ENCODE measurements at places on chromosomes 7 and 10.

DNA sequence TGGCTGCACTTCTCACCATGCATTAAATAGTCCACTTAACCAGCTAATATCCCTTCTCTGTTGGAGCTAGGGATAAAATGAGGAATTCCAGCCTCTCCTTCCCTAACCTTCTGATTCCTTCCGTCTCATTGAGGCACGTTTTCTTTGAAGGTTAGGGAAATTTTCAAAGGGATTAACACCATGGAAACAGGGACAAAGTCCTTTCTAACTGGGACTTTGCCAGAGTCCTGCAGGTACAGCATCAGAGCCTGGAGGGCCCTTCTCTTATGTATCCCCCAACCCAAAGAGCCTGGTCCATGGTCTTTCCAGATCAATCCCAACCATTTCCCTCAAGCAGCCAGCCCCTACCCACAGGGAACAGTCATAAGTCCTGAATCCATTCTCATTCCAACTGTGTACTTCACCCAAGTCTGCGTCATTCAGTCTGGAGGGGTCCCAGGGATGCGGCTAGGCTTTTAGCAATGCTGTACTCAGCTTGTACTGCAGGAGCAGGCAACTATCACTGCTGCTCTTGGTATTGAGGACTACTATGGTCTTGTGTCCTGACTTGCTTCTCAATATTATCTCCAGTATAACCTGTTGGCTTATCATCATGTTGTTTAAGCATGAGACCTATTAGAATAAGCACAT, 34.6 kb upstream of the CROT start:
- DNase-seq: no peak

- DNase-seq: no peak
These were observed 365.9 kb downstream of the REEP3 start for GRCh38 chr10:63887023-63887589.

DNA sequence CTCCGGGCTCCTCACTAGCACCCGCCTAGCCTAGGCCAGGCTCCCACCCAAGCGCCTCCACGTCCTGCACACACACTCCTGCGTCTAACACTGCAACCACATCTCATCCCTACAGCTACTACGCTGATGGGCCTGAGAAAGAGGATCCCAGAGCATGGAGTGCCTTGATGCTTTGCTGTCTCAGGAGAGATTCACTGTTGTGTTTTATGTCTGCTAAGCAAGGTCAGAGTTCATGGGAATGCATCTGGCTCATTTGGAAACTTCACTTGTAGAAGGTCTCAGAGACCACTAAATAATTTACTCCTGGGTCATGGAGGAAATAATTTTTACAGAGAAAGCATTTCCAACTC, 88.7 kb downstream of the SLIT1 start:
- no peak for DNase-seq

DNA sequence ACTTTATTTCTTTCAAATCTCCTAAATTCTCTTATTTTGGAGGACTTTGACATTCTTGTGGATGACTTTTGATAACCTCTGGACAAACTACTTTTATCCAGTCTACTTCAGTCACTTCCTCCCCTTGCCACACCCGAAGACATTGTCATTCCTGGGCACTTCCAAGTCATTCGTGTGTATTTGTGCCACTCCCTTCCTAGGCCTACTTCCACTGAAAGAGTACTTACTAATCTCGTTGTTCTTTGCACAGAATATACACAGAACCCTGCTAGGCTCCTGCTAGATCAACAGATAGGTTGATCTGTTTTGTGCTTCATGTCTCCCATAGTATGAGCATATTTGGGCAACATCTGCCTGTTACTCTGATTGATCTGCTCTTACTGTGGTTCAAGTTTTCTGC, 355.4 kb downstream of the HGF start:
- no peak for DNase-seq

DNA sequence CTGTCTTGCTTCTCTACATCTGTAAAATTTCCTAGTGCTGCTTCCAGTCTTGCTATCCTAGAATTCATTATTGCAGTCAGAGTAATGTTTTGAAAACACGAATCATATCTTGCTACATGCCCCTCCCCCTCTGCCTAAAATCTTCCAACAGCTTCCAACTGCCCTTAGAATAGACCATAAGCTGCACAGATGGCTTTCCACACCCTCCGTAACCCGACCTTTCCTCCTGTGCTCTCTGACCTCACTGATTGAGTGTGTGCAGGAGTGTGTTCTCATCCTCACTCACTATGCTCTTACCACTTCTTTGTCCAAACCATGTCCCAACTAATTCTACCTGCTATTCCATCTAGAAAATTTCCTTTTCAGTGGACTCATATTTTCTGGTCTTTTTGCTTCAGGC, 121.2 kb upstream of the ANKRD1 start:
- DNase-seq: no peak

DNA sequence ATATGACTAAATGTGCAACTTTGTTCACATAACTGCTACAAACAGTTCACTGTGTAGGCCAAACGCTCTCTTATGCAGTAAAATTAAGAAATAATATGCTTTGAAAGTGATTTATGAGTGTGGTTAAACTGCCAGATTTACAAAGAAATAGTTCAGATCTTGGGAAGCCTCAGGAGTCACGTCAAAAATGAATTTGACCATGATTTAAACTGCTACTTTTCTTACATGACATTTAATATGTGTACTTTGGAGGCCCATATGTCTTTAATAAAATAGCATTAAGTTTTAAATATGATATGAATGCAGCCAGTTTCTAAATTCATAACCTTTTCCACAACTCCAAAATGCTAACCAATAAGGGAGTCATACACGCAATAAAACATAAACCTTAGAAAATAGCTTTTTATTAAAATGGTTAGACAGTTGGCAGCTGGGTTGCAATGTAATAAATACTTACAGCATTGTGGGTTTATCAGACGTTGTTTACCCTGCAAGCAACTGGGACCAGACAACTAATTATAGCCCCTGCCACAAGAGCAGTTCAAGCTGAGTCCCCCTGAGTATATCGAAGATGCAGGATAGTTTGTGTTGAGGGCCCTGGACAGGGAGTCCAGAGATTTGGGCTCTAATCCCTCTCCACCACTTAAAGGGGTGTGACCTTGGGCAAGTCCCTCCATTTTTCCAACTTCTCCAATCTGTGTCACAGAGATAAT, 640.4 kb downstream of the LRMDA start:
- no peak for DNase-seq

- peak; percentile 67 for DNase-seq
These were observed 31.3 kb upstream of the SMC3 start for GRCh38 chr10:110535958-110536891.

DNA sequence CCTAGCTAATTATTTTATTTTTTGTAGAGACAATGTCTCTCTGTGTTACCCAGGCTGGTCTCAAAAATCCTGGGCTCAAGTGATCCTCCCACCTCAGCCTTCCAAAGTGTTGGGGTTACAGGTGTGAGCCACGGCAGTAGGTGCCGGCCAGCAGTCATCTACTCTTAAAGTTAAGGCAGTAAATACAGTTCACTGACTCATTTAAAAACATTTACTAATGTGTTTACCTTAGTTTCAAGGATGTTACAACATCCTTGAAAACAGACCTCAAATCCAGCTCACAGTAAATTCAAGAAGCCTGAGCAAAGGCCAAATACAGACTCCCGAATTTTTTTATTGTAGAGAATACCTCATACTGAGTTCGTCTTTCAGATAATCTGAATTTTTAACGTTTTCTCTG, 29.6 kb upstream of the ABCB4 start:
- no peak for DNase-seq

GRCh38 chr7:127404286-127405072, 12.0 kb upstream of the ZNF800 start:
- DNase-seq: no peak

DNA sequence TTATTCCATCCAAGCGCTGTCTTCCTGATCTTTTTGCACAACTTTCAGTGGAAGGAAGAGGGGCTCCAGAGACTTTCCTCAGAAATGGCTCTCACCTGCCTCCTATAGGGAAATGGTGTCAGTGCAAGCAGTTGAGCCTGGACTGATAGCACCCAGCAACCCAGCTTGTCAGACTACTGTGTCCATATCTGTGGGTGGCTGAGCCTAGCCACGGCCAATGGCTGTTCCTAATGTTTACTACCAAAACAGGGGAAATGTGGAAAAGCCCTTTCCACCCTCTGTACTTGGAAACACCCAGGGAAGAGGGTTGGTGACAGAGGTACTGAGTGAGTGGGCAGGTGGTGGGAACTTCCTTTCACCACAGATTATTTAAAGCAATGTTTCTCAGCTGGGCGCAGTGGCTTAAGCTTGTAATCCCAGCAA, 4.3 kb upstream of the YKT6 start:
- peak; percentile 29 for DNase-seq

- peak; percentile 7 for DNase-seq
These were observed 4.1 kb upstream of the NT5C2 start for GRCh38 chr10:103197174-103197573.

DNA sequence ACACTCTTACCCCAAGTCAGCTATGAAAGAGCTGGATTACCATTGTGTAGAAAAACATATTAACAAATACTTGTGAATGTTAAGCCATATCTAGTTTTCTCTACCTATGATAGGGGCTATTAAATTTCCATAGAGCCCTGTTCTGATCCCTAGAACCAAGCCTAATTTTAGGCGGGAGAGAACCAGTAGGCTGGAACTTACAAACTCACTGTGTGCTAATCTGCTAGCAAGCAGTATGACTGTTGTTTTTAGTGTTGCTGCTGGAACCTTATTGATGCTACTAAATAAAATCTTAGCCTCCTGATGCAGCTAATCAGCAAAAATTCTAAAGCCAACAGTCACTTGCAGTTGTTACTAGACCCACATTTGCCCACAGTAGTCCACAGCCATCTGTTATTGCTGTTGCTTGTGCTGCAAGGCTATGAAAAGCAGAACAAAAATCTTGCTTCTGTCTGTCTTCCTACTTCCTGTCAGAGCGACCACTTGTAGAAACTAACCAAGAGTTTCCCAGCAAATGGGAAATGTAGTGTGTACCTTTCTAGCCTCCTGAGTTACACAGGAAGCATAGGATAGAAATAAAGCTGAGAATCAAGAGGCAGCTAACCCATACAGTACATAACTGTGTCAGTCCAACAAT, 368.4 kb downstream of the ARL4A start:
- no peak for DNase-seq

- DNase-seq: no peak
These were observed 9.9 kb downstream of the TTYH3 start for GRCh38 chr7:2641406-2642393.

DNA sequence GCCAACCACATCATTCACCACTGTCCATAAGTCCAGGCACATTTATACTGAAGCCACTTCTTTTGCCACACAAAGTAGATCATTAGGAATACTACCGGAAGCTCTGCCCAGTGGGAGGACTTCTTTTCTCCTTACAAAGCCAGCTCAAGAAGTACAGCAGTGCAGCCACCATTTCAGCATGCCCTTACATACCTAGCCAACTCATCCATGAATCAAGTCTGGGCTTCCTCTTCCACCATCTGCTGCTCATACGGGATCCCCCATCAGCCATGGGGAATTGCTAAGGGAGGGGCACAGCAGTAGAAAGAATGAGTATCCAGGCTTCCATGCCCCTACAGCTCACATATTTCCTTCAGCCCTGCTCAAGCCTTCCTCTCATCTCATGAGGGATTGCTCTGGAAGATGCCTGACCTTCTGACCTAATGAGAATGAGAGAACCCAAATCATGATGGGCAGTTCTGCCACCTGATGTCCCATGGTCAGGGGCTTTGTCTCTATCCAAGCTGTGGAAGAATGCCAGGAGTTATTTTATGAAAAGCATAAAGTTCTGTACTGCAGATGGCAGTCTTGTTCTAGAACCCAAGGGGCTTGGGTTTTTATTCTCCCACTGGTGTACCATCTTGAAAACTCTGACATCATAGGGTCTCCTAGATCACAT, 39.5 kb downstream of the ACSM6 start:
- DNase-seq: no peak

DNA sequence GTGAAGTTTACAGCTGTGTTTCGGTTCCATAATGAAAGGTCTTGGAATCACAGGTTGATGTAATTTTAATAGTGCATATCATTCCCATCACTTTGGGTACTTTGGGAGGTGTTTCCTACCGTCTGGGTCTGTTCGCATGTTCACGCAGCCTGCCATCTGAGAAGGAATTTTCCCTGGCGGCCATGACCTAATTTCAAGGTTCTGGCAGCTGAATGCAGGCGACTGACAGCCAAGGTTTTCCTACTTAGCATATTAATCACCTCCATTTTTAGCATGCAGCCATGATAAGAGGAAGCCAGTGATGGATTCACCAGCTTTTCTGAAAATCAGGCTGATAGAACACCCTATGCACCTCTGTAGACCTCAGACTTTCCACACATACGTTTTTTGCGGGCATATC, 319.1 kb upstream of the TMEM229A start:
- no peak for DNase-seq

DNA sequence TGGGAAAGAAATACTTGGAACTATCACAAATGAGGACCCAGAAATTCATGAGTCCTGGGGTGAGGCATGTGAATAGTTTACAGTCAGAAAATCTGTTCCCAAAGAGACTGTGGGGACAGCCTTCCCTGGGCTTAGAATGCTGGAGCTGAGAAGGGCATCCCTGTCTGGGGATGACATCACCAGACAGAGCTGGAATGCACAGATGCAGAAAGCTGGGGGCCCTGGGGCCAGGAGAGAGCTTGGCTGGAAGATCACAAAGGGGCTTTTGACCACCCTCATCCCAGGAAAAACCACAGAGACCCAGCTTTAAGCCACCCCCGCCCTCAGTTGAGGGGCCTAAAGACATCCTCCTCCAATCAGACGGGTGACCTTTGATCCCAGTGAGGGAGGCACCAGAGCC, 264.5 kb downstream of the PLXNA4 start:
- DNase-seq: no peak

DNA sequence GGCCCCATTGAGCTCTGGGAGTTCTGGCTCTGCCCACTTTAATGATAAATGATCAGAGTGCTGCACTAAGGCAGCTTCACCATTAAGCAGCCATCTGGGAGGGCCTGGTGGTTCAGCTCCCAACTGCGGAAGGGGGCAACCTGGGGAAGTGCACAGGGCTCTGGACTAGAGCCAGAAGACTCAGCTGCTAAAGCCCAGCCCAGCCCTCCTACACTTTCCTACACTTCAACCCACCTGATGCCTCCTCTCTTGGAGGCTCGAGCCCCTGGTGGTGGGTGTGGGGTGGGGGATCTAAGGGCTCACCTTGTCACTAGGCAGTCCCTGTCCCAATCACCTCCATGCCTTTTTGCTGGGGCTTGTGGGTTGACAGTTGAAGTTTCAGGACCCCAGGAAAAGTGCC, 60.6 kb upstream of the ANTXRL start:
- DNase-seq: no peak

- no peak for DNase-seq
These were observed 1035.5 kb downstream of the LRMDA start for GRCh38 chr10:76466836-76467503.

- no peak for DNase-seq
These were observed 67.3 kb downstream of the ST7 start for GRCh38 chr7:117020591-117020973.

- DNase-seq: no peak
These were observed 14.6 kb upstream of the ZEB1 start for GRCh38 chr10:31304291-31304970.

GRCh38 chr10:62016623-62017490, 115.4 kb downstream of the ARID5B start:
- DNase-seq: no peak

- DNase-seq: no peak
These were observed 19.9 kb downstream of the CPA1 start for GRCh38 chr7:130400120-130400572.

GRCh38 chr7:6446838-6447580, 745 bp downstream of the DAGLB start:
- DNase-seq: peak; percentile 28

- no peak for DNase-seq
These were observed 17.5 kb downstream of the KIAA1549 start for GRCh38 chr7:138963675-138964074.

All from CD4-positive, alpha-beta T cell treated with Interleukin-4 for 1 hour (primary cell).